Cortex of kidney (tissue), 1 donor: ENCODE measurements at places on chromosomes 6 and 20.

DNA sequence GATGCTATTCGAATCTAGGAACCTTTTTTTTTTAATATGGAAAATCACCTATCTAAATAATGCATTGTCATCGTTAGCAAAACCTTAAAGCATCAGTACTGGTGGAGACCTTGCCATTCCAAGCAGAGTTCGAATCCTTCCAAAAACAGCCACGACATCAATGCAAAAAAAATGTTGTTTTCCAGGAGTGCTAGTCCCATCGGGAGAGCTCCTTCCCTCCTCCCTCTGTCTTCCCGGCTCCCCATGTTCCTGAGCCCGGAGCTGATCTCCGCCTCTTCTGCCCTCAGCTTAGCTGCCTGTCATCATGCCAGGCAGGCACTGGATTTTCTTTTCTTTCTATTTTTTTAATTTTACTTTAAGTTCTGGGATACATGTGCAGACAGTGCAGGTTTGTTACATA, 153.6 kb upstream of the QKI start:
- no peak for DNase-seq

DNA sequence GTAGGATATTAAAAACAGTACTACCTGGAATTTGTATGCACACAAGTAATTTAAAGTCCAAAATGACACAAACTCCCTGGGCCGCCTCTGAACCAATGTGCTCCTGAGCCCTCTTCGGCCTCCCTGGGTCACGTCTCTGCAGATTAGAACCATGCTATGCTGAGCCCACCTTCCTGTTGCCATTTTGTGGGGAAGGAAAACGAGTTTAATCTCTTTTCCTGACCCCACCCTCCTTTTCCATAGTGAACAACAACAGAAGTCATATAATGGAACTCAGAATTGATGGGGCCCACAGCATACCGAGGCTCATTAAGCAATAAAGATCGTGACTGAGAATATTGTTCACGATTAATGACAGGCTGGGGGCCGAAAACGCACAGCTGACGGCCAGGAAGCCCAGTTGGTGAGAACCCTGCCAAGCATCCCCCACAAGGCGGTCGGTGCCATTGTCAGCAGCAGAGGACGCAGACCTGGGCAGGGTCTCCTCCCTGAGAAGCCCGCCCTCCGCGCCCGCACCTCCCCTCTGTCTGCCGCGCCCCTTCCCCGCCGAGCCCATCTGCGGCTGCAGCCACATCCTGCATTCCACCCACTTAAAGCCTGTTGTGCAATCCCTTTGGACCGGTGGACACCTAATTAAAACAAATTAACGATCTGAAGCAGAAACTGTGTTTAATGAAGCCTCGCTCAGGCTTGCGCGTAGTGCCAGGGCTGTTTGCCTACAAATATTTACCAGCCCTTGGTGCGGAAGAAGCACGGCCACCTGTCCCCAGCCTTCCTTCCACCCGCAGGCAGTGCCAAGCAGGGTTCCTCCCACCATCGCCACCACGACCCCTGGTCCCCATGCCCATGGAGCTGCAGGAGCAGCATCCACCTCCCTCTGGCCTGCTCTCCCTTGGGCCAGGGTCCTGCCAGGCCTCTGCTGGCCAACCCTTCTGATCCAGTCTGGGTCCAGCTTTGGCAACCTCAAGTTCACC, 68.1 kb downstream of the DLL1 start:
- no peak for DNase-seq

- no peak for DNase-seq
Observed at GRCh38 chr6:71733970-71734899, 152.1 kb upstream of the RIMS1 start.

DNA sequence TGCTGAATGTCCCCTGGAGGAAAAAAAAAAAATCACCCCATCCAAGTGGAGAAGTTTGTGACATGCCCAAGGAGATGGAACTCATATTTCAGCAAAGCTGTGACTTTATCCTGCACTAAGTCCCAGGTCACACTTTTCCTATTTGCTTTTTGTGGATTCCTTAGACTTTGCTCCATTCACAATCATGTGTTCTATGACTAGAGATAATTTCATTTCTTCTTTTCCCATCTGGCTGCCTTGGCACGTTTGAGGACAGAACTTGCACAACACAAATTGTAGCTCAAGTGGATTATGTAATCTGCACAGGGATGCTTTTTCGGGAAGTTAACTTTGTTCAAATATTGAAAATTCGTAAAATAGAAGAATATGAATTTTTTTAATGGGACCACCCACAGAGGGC, 100.7 kb upstream of the PTPN1 start:
- no peak for DNase-seq

DNA sequence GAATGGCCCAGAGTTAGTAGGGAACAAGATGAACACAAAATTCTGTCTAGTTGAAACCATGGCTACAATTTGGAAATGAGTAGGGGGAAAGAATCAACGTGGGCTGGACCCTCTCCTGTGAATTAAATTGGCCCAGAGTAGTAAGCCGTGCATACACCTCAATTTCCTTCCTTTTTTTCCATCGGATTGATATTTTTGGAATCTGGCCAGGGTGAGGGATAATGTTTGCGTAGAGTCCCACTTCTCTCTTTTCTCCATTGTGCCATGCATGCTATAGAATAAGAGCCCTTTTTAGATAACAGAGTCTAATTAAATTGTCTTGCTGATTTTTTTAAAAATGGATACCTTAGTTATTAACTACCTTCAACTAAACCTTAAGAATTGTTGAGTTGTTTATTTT, 35.2 kb downstream of the XRN2 start:
- no peak for DNase-seq

DNA sequence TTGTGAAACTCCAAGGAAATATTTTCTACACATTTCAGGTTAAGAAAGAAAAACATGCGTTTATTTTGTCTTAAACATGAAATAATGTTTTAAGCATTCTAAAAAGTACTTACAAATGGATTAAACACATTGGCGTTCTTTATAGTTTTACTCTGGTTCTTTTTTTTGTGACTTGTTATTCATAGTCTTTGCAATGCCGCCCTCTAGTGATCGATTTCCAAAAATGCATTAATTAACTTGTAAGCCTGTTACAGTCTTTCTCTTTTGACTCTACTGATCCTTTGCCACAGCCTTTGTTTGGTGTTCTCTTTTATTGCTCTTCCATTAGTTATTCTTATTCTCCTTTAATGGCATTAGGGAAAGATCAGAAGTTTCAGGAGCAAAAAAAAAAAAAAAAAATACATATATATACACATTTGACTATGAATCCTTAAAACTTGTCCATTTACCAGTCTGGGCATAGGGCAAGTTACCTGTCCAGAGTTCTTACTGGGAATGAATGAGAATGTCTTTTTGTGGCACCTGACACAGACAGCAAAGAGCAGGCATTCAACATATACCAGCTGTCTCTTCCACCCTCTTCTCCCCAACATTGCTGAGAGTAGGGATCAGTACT, 59.9 kb downstream of the MACROD2 start:
- no peak for DNase-seq

GRCh38 chr6:157235600-157236039, 87.7 kb downstream of the TMEM242 start:
- DNase-seq, result no peak

- DNase-seq, result no peak
Observed at GRCh38 chr6:11854408-11855165, 76.0 kb upstream of the ADTRP start.

DNA sequence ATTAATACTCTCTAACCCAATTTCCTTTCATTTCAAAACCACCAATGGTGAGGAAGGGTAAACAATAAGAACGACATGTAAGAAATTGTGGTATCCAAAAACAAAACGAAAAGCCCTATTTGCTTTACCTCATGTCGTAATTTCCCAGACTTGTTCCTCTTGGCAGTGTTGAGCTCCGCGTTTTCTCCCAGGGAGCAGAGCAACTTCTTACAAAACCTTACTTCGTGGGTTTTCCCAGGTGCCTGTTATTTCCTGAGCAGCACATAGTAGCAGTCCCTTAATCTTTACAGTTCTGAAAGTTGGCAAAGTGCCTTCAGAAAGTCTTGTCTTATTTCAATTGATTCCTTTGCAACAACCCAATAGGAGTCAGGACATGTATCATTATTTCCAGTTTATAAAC, 207.9 kb upstream of the MARCKS start:
- no peak for DNase-seq

DNA sequence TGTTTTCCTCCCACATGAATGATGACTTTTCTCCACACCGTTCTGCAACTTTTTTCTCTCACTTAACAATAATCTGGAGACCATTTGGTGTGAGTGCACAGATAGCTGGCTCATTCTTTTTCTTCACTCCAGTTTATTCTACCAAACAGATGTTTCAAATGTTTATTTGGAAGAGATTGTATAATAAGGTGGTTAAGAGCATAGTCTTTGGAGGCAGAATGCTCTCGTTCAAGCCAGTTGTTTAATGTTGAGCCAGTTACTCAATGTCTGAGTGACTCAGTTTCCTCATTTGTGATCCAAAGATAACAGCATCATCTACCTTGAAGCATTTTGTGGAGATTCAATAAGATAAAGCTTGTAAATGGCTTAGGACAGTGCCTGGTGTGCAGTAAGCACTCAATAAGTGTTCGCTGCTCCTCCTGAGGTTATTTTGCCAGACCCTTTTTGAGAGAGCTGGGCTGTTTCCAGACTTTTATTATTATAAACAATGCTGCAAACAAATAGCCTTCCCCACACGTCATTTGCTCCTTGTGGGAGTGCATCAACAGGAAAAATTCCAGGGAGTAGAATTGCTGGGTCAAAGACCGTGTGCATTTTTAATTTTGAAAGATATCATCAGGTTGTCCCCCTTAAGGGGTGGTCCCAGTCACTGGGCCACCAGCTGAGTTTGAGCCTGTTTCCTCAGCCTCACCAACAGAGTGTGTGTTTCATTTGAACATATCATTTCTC, 70.6 kb downstream of the VEGFA start:
- DNase-seq, result no peak

- DNase-seq, result no peak
Observed at GRCh38 chr6:129623008-129623732, 86.8 kb downstream of the ARHGAP18 start.

DNA sequence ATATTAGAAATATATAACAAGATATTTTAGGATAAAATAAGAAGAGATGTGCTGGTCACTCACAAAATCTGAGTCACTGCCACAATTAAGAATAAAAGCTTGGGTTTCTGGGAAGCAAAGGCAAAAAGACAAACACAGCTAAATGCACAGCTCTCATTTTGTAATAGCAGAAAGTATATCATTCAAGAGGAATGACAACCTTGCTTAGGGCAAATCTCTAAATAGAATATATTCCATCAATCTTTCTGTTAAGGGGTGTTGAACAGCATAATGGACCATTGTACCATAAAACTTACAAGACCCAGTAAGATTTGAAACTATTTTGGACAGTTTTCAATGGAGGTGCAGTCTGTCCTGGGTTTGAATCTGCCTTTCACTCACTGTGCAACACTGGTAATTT, 464.9 kb upstream of the SOX4 start:
- DNase-seq, result no peak

- no peak for DNase-seq
Observed at GRCh38 chr6:4107873-4108272, 27.5 kb downstream of the ECI2 start.

GRCh38 chr20:63625771-63626423, 1.0 kb downstream of the GMEB2 start:
- no peak for DNase-seq

DNA sequence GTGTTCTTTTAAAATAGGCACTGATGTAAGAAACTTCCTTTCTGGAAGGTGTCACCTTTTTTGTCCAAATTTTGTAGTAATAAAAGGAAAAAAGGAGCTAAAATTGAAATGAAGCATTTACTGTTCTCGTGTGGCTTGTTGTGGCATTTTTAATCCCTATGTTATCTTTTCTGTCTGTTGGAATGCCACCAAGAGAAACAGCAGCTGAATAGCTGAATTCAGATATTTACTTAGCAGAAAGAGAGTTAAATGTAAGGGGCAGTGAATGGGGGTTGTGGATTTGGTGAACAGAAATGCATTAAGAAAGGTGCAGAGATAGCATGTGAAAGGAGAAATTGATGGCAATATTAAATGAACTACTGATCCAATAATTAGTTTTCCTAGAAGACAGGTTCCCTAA, 573.6 kb upstream of the EPHA7 start:
- no peak for DNase-seq

DNA sequence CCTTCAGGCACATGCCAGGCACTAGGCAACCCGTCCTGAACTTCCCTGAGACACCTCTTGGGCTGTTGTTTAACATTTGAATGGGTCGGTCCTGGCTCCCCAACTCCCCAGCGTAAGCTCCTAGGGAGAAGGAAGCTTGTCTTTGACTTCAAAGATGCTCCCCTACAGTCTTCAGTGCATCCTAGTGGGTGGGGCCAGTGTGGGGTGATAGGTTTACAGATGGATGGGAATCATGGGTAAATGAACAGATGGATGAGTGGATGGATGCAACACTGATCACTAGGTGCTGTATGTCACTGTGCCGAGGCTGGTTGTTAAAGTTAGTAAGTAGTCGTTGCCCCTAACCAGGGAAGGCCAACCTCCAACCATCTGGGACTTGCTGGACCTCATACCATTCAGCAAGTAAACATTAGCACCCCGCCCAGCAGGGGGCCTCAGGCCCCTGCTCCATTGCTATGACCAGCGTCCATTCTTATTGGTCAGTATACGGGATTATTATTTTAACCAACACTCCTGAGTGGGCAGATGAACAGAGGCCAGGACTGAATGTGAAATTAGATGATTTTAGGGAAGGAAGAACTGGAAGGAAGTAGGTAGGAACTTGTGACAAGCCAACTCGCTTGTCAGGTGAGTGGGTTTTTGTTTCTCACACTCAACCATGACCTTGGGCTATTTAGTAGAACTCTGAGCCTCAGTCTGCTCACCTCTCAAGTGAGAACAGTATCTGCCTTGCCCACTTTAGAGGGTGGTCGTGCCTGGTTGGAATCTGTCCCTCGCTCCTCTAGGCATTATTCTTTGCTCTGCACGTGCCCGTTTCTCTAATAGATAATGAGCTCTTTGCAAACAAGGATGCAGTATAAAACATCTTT, 82.9 kb upstream of the FOXP4 start:
- no peak for DNase-seq
